ENCODE measurements at places on chromosomes 4 and X.
A peak's percentile ranks its signal among the peaks of the same experiment; 100 is the strongest.

DNA sequence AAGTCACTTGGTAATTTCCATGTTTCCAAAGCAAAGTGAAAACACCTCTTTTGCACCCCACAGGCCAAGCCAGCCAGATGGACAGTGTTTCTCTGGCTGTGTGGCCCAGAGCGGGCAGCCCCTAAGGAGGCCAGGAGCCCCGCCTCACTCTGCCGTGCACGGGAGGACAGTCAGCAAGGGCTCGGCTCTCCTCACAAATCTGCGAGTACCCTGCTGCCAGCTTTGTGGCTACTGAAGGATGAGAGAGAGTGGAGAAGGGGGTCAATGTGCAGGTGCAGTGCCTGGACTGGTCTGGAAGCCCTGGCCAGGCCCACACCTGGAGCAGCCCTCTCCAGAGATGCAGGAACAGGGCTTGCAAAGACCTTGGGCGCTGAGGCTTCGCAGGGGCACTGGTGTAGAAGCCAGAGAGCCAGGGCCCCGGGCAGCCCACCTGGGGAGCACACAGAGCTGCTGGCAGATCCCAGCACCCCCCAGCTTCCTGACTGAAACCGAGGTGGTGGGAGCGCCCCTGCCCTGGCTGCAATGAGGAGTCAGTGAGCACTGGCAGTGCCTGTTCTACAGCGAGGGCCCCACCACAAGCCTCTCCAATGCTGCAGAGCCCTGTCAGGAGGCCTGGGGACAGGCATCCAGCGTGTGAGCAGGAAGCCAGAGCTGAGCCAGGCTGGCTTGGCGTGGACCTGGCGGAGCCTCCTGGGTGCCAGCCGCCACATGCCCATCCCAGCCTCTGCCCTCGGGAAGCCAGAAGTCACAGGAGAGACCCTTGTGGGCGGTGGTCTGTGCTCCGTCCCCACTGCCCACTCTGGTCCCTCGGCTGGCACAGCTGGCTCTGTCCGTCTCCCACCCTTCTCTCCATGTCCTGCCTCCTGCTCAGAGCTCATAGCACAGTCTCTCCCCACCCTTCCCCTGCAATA, 3.9 kb downstream of the SPON2 start:
- DNase-seq = no peak

GRCh38 chrX:100687128-100687527, 43.1 kb downstream of the SRPX2 start:
- no peak for DNase-seq

GRCh38 chr4:171334549-171334948, 478.7 kb upstream of the GALNTL6 start:
- DNase-seq = no peak

GRCh38 chrX:149471397-149471796, 33.7 kb downstream of the IDS start:
- no peak for DNase-seq

DNA sequence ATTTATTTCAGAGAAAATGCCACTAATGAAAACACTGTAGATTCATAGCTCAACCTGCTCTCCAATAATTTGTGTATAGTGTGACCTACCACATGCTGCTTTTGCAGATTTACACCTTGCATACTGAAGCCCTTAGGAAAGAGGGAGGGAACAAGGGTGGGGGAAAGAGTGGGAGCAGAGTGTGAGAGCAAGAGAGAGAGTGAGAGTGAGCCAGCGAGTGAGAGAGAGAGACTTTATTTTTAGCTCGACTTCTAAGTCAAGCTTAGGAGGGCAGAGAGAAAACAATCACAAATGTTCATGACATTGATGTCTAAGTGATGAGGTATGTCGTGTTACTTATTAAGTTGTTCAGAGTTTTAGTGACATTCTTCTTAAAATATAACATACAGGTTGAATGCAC, 112.5 kb upstream of the HAND2 start:
- no peak for DNase-seq

GRCh38 chr4:136078976-136079375, 1453.3 kb downstream of the PCDH18 start:
- no peak for DNase-seq

- no peak for DNase-seq
Observed at GRCh38 chrX:7233580-7234406, 85.8 kb upstream of the PUDP start.

GRCh38 chr4:15765910-15766697, 12.0 kb upstream of the CD38 start:
- no peak for DNase-seq

DNA sequence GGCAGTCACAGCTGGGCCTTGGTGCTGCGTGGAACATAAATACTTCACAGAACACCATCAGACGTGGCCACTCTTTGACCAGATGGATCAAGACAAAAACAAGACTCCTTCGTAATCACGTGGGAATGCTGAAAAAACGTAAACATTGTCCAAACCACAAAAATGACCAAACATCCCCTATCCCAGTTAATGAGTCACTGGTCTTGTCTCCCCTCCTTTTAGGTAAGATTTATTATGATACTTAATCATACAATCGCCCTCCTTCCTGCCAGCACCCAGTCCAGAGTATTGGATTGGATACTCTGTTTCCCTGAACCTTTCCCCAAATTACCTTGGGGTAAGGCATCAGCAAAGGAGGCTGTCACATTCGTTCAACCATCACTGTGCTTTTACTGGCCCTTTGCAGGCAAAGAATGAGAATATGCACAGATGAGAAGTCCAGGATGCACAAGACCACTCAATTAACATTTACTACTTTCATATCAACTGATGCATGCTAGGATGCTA, 601 bp upstream of the TCEANC start:
- DNase-seq = no peak

DNA sequence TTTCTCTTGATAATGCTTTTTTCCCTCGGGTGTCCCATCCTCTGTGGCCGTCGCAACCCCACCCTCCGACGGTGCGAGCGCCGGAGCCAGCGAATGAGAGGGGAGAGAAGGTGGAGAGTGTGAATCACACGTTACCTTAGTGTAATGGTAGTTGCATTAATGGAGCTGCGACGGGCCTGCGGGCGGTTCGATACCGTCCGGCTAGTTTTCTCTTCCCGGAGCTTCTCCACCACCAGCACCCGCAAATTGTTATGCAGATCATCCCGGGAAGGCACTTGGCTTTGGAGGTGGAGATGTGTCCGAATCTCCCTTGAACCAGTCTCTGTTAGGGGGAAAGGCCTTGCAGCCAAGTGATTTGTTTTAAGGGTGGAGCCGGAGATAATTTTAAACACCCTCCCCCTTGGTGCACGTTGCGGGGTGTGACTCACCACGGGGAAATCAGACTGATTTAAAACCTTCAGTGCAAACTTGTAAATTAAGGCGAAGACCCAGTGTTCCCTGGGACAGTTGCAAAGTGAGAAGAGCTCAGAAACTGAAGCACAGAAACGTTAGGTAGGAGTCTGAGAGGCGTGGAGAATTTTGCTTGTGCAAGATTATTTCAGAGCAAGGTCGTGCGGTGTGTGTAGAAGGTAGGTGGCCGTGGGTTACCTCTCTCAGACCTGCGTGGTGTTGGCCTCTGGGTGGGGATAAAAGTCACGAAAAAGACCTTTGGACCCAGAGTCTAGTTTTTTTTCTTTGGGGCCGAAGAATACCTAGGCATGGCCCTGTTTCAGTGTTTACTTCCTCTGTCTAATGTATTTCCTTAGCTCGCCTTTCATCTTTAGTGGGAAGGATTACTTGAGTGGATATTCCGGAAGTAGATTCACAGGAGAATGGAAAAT, 1.3 kb downstream of the AFF1 start:
- DNase-seq = peak; percentile 66

DNA sequence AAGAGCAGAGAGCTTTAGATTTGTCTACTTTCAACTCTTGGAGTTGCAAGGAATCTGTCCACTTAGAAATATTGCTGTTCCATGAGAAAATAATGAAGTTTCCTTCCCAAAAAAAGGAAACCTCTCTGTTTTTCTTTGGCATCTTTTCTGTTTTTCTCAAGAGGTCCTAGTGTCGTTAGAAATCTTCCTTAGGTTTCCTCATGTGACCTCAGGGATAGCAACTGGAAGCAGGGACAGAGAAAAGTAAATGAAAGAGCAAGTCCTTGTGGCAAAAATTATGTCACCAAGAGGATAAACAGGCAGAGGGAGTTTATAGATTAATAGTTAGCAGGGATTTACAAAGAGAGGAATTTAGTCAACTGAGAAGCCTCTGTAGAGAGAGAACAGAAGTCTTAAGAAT, 478.4 kb upstream of the ADGRL3 start:
- DNase-seq = no peak

- no peak for DNase-seq
Observed at GRCh38 chr4:5782829-5783476, 72.0 kb downstream of the EVC start.

Measured in HuH-7.5 (cell line).